Stimulated activated CD8-positive, alpha-beta memory T cell treated with anti-CD3 and anti-CD28 coated beads, Interleukin-15, amount 100 ng/mL, for 4 hours (primary cell): ENCODE measurements at places on chromosomes 5 and 9.

GRCh38 chr5:15500325-15501001, 483 bp downstream of the FBXL7 start:
- DNase-seq, result no peak

DNA sequence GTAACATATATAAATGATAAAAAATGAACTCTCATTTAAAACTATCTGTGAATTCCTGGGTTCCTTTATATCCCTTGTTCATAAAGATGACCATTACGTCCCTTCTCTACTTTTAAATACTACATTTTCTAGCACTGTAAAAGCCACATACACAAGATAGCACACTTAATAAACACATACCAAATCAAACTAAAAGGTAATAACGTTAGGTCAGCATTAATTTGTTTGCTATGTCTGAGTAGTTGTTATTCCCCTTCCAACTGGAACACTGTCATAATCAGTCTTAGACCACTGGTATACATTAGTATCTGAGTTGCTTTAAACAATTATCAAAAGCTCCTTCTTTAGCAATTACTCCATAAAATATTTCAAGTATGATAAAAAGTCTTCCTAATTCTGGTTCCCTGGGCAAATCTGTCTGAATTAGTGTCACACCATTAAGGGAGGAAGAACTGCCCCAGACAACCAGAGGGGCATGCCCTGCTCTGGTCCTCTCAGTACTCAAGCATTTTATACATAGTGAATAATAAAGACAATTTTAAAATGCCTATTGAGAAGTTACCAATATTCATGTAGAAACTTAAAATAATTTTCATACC, 98.1 kb downstream of the RAPGEF6 start:
- DNase-seq, result no peak

DNA sequence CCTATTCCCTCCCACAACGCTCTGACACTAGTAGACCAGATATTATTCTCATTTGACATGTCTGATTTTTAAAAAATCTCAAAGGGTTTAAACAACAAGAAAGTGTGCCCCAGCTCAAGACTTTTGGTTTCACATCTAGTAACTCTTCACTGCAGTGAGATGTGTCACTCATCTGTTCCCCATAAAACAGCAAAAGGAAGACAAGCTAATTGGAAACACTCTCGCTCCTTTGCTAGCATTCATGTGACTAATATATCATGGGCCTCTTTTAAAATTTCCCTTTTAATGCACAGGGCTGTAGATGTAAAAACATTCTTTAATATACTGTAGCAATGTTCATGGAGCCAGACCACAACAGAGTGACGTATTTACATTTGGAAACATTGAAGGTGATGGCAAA, 372.6 kb downstream of the ZNF608 start:
- no peak for DNase-seq

- no peak for DNase-seq
Measured at GRCh38 chr5:93422652-93423280, 158.3 kb downstream of the NR2F1-AS1 start.

GRCh38 chr9:124132671-124133147, 121.1 kb downstream of the LHX2 start:
- DNase-seq, result no peak

DNA sequence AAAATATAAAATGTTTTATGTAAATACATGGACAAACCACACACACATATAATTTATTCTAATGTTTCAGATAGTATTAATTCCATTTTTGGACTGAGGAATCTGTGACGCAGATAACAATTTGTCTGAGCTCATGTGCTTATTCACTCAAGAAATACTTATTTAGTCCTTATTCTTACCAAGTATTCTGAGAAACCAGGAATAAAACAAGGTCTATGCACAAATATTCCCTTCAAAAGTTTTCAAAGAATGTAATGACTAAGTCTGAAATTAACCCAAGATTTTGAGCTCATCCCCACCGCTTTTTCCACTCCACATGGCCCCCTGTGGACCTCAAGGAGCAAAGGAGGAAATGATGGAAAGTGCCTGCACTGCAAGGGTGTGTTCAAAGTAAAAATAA, 1022.3 kb downstream of the EFNA5 start:
- DNase-seq, result no peak

GRCh38 chr9:13122756-13123369, 156.6 kb downstream of the MPDZ start:
- no peak for DNase-seq

DNA sequence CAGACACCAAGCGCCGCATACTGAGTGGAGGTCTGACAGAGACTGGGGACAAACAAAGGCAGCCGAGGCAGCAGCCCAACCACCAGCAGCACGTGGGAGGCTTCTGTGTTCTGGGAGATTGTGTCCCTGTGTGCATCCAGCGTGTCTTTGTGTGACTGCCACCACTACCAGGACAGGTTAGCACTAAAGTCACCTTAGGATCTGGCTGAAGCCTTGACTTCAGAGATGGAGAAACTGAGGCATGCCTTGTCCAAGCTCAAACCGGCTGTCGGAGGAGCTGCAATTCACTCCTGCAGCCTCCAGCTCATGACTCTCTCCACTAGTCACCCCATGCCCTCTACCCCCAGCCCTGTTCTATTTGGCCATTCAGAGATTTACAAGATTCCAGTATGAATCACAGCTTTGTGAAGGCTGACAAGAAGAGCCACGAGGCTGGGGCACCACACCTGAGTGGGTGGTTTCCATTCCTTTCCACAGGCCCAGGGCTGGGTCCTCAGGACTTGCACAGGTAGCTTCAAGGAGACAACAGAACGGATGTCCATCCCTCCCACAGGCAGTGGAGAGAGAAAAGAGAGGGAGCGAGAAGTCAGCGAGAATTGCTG, 69.3 kb downstream of the SHB start:
- DNase-seq, result no peak

GRCh38 chr9:120608421-120608820, 28.5 kb upstream of the CDK5RAP2 start:
- no peak for DNase-seq

GRCh38 chr9:2260417-2261306, 245.5 kb downstream of the SMARCA2 start:
- no peak for DNase-seq
